Aorta (tissue), 5 donors: ENCODE measurements at places on chromosomes 13 and 19. TPM values are rescaled to one million over a fixed set of nuclear protein-coding genes. Genes with fewer than 3 reads are reported as not detected.
A peak's percentile ranks its signal among the peaks of the same experiment; 100 is the strongest.

- DNase-seq = no peak
- no peak overlapping the region for H3K4me3 ChIP-seq
- H3K4me1 ChIP-seq = no peaks in the 10 kb centered on the region
- H3K36me3 ChIP-seq = no peaks in the 10 kb centered on the region
These were observed 757 bp upstream of the CLEC11A start for GRCh38 chr19:50722201-50723013.

DNA sequence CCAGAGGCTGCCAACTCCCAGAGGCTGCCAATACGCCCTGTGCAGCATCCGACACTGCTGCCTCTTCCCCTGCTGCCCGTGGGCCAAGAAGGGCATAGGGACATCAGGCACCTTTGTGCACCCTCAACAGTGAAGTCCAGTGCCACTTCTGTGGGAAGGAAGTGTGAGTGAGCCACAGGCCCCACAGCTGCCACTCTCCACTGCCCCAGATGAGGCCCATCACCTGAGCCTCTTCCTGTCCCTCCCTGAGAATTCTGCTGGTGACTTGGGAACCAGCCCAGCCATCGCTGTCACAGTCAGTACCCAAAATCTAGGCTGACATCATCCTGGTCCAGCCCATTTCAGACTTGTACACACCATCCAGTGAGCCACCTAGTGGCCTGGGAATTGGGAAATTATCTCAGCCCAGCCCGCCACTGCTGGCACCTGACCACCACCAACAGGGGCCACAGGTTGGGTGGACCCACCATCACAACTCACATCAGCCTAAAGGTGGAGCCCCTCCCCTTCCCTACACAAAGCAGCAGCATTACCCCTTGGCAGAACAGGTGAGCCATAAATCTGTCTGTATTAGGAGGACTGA lies 733.9 kb upstream of the KLHL1 start:
- no peak for DNase-seq
- H3K4me1 ChIP-seq = no peaks in the 10 kb centered on the region
- H3K27me3 ChIP-seq = no peaks in the 10 kb centered on the region
- no peaks in the 10 kb centered on the region for H3K36me3 ChIP-seq
- no peak overlapping the region for H3K27ac ChIP-seq

GRCh38 chr19:12952488-12953137 lies 4.4 kb downstream of the GADD45GIP1 start:
- H3K27me3 ChIP-seq = no peaks in the 10 kb centered on the region
- no peaks in the 10 kb centered on the region for H3K4me1 ChIP-seq
- no peaks in the 10 kb centered on the region for H3K36me3 ChIP-seq
- peak overlapping the region; percentile 69 for H3K27ac ChIP-seq

GRCh38 chr19:32173836-32174235 lies 171.6 kb upstream of the ZNF507 start:
- H3K4me1 ChIP-seq = no peaks in the 10 kb centered on the region
- DNase-seq = no peak
- H3K4me3 ChIP-seq = no peak overlapping the region
- no peaks in the 10 kb centered on the region for H3K36me3 ChIP-seq
- peaks cover 2% of the 10 kb centered on the region for H3K27me3 ChIP-seq

DNA sequence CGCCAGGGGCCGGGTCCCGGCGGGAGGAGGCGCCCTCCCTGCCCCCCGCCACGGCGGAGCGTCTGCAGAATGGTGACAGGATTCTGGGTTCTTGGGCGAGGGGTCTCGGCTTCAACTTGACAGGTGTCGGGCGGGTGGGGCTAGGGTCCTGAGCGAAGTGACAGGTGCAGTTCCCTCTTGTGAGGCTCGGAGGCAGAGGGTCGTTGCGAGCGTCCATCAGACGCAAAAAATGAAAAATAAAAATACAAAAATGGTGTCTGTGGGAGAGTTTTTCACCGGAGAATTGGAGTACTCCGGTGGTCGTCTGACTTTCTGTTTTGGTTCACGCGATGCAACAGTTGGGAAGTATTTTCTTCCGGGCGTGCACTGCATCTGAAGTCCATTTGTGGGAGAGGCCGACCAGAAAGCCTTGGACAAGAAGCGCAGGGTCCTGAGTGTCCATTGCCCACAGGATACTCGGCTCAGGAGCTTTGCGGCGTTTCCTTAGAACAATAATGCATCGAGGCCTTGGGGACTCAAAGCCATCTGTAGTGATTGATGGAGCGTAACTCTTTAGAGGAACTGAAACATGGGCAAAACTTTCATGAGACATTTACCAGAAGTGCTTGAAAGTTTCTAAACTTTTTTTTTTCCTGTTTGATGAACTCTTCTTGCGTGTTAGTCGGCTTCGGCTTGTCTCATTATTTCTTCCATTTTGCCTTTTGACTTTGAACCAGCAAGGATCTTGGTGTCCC lies 759 bp downstream of the RB1 start:
- H3K4me1 ChIP-seq = peaks cover 2% of the 10 kb centered on the region
- no peaks in the 10 kb centered on the region for H3K27me3 ChIP-seq
- H3K4me3 ChIP-seq = peak overlapping the region; percentile 98
- no peaks in the 10 kb centered on the region for H3K36me3 ChIP-seq

DNA sequence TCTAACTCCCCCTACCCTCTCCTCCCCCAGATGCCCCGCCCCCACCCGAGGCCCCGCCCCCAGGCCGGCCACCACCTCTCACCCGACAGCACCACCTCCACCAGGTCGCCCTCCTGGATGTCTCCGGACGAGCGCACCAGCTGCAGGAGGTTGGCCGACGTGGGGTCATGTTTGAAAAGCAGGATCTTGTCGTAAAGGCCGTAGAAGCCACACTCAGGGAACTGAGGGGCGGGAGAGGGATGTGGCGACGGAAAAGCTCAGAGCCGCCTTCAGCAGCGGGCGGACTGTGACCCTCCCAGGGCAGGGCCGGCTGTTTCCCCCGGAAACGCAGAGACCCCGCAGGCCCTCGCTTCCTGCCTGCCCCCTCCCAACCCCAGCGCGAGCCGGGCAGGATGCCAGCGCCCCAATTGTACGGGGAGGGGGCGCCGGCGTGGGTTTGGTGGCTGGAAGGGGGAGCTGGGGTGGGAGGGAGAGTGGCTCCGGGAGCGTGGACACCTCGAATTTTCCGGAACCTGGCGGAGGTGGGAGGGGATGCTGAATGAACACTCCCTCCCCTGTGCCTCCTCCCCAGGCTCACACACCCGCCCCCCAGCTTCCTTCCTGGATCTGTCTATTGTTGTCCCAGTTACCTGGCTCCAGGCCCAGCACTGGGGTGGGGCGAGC lies 3.0 kb downstream of the PRKD2 start:
- H3K4me3 ChIP-seq = peak overlapping the region; percentile 88
- no peaks in the 10 kb centered on the region for H3K36me3 ChIP-seq
- H3K4me1 ChIP-seq = no peaks in the 10 kb centered on the region
- peak overlapping the region; percentile 4 for H3K27ac ChIP-seq
- H3K27me3 ChIP-seq = no peaks in the 10 kb centered on the region

DNA sequence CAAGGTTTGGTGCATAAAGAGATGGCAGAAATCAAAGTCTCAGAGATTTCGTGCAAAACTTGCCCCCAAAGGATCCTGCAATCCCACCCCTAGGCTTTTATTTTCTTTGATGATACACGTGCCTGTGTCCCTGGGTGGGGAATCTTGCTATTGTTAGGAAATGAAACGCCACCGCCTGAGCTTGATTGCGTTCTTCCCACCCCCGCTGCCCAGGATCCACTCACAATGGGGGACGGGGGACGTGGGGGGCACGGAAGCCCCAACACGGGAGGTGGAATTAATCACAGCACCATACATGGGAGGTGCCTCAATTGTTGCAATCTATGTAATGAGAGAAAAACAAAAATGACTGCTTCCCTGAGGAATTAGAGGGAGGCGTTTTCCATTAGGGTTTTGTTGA lies 39.6 kb downstream of the ZNRF4 start:
- H3K27ac ChIP-seq = no peak overlapping the region
- no peaks in the 10 kb centered on the region for H3K27me3 ChIP-seq
- H3K4me3 ChIP-seq = no peak overlapping the region
- H3K36me3 ChIP-seq = no peaks in the 10 kb centered on the region
- H3K4me1 ChIP-seq = no peaks in the 10 kb centered on the region
- no peak for DNase-seq

- no peak for DNase-seq
- no peak overlapping the region for H3K4me3 ChIP-seq
- H3K27me3 ChIP-seq = no peaks in the 10 kb centered on the region
- H3K27ac ChIP-seq = no peak overlapping the region
- H3K4me1 ChIP-seq = no peaks in the 10 kb centered on the region
These were observed 389.3 kb downstream of the DACH1 start for GRCh38 chr13:71477735-71478134.

MAST1 gene
- total RNA-seq = not detected

HSH2D gene
- 1.4 TPM for total RNA-seq

YJEFN3 gene
- 3.8 TPM for total RNA-seq

POLR2E gene
- total RNA-seq = 95.6 TPM
